T-helper 17 cell (primary cell): ENCODE measurements at places on chromosomes 12 and 14.

- no peak for DNase-seq
Measured at GRCh38 chr14:101844751-101845150, 83.2 kb downstream of the PPP2R5C start.

GRCh38 chr12:12387501-12387900 lies 30.6 kb downstream of the BORCS5 start:
- DNase-seq: no peak

- no peak for DNase-seq
Measured at GRCh38 chr12:52913431-52913821, 8.6 kb upstream of the KRT8 start.

- no peak for DNase-seq
Measured at GRCh38 chr14:102493096-102493495, 16.5 kb downstream of the ANKRD9 start.

- DNase-seq: no peak
Measured at GRCh38 chr12:131565267-131566015, 145.4 kb upstream of the SFSWAP start.

DNA sequence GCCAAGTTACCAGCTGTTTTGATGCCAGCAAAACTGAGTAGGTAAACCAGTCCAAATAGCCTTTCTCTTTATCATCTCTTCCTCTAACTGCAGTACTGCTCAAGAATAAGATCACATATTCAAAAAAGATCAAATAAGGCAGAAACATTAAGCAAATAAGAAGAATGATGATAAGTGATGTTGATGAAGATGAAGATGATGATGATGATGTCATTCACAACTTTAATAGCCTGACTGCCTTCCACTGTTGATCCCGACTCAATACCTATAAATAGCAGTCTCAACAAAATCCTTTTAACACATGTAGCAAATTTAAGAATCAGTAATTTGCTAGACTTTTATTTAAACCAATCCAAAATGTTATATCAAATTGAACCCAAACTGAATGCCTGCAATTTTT lies 47.1 kb downstream of the NELL2 start:
- no peak for DNase-seq

DNA sequence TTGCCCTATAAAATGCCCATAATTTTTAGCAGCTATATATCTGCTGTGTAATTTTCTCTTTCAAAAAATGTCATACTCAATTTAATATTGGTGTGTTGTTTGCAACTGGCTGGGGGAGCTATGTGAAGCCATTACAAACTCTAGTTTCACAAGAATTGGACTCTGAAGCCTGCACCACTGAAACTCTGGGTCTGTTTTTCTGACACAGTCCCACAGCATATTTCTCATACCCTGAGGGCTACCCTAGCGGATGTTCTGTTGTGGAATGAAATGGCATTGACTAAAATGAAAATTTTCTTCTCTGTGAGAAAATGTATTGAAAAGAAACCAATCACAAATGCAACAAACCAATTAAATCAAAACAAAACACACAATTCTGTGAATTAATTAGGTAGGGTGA lies 284.6 kb upstream of the NPAS3 start:
- DNase-seq: no peak

GRCh38 chr14:68495101-68496039 lies 297.5 kb downstream of the ZFP36L1 start:
- no peak for DNase-seq

DNA sequence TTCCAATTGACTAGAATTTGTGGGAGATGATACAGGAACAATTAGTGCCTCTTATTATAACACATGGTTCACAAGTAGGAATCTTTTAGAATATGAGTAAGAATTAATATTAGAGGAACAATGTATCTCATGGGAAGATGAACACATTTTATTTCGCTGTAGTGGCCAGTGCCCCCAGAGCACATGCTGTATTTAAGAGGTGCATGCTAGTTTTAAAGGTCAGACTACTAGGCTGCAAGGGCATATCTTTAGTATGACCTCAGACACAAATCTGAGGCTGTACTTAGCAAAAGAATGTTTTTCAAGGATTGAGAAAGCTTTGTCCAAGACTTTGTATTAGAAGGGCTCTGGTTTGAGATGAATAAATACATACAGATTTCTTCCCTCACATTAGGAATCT lies 586.9 kb downstream of the CCER1 start:
- no peak for DNase-seq

- no peak for DNase-seq
Measured at GRCh38 chr14:101335061-101335661, 226.1 kb upstream of the DIO3 start.

DNA sequence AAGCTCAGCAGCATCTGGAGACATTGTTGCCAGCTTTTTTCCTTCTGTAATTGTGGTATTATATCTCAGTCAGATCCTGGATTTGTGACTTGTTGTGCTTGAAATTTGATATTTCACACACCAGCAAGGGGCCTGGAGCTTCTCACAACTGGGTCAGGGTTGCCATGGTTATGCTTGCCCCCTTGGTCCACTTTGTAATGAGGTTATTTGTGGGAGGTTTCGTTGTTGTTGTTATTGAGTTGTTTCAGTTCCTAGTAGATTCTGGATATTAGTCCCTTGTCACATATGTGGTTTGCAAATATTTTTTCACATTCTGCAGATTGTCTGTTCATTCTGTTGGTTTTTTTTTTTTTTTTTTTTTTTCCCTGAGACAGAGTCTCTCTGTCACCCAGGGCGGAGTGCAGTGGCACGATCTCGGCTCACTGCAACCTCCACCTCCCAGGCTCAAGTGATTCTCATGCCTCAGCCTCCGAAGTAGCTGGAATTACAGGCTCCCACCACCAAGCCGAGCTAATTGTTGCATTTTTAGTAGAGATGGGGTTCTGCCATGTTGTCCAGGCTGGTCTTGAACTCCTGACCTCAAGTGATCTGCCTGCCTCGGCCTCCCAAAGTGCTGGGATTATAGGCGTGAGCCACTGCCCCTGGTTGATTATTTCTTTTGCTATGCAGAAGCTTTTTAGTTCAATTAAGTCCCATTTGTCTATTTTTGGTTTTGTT lies 80.6 kb upstream of the ETV6 start:
- no peak for DNase-seq

GRCh38 chr12:79557690-79558315 lies 133.0 kb downstream of the PAWR start:
- no peak for DNase-seq
